T-helper 22 cell (primary cell): ENCODE measurements at places on chromosomes 13 and 19.

GRCh38 chr13:21405309-21405708 is 53.8 kb downstream of the ZDHHC20 start:
- no peak for DNase-seq

- DNase-seq: no peak
Observed at GRCh38 chr13:73177017-73177416, 118.2 kb downstream of the KLF5 start.

GRCh38 chr19:38430931-38431330 is 2.6 kb upstream of the RYR1 start:
- no peak for DNase-seq

GRCh38 chr19:54316746-54317107 is 3.8 kb upstream of the LILRA5 start:
- DNase-seq: no peak

- DNase-seq: no peak
Observed at GRCh38 chr19:39377373-39378362, 13.2 kb downstream of the PAF1 start.
